A549 treated with RU486 at 1 μM for 4 hours (cell line): ENCODE measurements at places on chromosomes 16 and 17. TPM values are rescaled to one million over a fixed set of nuclear protein-coding genes. Genes with fewer than 3 reads are reported as not detected.

Gene PPL
- 1.9 to 2.7 TPM (median 2.4 TPM) in 5 replicates for total RNA-seq

Gene CACNG5
- total RNA-seq, result 0.10 TPM in 1 of 5 replicates, not detected in the others

Gene TBX6
- total RNA-seq, result 0.14 to 0.50 TPM (median 0.38 TPM) in 5 replicates

Gene OR1F1
- total RNA-seq, result 0.23 to 0.48 TPM (median 0.29 TPM) in 5 replicates

Gene HS3ST6
- total RNA-seq, result 1.8 to 4.2 TPM (median 3.1 TPM) in 5 replicates

Gene ADGRG1
- 155 to 254 TPM (median 183 TPM) in 5 replicates for total RNA-seq

Gene HCRT
- total RNA-seq, result 0.34 TPM in 1 of 5 replicates, not detected in the others

Gene AIPL1
- total RNA-seq, result not detected in 5 replicates

Gene NPIPA8
- 0.31 to 1.6 TPM (median 0.83 TPM) in 4 of 5 replicates, not detected in the other for total RNA-seq

Gene OR1A1
- not detected in 5 replicates for total RNA-seq

Gene IGSF6
- total RNA-seq, result not detected in 5 replicates

Gene SOX8
- total RNA-seq, result 1.5 to 2.6 TPM (median 1.8 TPM) in 5 replicates

Gene NOD2
- total RNA-seq, result not detected in 5 replicates

Gene CD300LB
- 0.05 to 0.13 TPM (median 0.07 TPM) in 3 of 5 replicates, not detected in the others for total RNA-seq

Gene COX6A2
- not detected in 5 replicates for total RNA-seq

Gene KRTAP4-3
- not detected in 5 replicates for total RNA-seq

Gene C16orf92
- total RNA-seq, result not detected in 5 replicates

Gene HELZ
- total RNA-seq, result 5.1 to 9.8 TPM (median 9.3 TPM) in 5 replicates

Gene KRT35
- not detected in 5 replicates for total RNA-seq

Gene TBC1D3
- total RNA-seq, result not detected in 5 replicates
